ENCODE measurements at places on chromosomes 3 and 15.

DNA sequence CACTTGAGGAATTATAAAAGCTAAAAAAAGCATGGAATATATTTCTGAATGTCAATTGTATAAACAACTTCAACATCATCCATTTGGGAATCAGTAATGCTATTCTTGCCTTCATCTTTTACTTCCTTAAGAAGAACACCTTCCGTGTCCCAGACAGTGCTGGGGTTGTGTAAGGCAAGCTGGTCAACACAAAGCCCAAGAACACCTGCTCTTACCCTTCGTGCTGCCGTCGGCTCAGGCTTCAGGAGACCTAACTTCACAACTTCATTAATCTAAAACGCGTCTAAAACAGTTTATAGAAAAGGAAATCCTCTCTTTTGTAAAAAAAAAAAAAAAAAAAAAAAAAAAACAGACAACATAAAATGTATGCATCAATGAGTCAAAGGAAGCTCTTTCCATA lies 81.3 kb downstream of the ABI3BP start:
- no peak for DNase-seq

DNA sequence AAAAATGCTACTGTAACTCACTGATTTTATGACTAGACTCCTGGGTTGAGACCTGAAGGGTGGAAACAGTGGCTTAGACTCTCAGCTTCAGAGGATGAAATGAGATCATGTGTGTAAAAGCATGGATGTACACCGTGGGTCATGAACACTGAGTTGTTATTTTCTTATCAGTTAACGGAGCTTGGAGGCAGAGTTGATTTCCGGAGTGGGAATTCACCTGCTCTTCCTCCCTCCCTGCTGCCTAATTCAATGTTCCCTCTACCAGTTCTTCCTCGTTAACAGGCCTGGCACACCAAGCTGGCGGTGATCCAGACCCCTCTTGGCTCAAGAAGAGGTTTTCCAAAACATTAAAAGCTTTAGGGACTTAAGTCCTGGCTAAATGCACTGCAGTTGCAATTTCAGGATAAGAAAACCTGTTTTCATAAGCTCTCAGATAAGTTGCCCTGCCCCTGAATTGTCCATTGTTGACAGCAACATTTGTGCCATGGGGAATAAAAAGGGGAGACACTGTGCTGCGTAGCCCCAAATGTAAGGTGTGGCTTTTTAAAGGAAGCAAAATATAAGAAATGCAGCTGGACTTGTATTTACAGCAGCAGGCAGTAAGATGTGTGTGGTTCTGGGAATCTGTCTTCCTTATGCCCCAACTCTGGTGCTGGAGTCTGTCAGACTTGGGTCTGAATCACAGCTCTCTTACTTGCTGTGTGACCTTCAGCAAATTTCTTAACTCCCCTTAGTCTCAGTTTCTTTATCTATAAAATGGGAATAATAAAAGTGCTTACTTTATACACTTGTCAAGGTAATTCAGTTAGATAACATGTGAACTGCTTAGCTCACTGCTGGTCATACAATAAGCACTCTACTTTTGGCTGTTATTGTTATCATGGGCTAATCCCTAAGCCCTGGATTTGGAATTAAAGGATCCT lies 9.9 kb downstream of the PDIA5 start:
- DNase-seq = no peak

GRCh38 chr3:49359623-49360022 lies 1.5 kb upstream of the GPX1 start:
- DNase-seq = no peak

DNA sequence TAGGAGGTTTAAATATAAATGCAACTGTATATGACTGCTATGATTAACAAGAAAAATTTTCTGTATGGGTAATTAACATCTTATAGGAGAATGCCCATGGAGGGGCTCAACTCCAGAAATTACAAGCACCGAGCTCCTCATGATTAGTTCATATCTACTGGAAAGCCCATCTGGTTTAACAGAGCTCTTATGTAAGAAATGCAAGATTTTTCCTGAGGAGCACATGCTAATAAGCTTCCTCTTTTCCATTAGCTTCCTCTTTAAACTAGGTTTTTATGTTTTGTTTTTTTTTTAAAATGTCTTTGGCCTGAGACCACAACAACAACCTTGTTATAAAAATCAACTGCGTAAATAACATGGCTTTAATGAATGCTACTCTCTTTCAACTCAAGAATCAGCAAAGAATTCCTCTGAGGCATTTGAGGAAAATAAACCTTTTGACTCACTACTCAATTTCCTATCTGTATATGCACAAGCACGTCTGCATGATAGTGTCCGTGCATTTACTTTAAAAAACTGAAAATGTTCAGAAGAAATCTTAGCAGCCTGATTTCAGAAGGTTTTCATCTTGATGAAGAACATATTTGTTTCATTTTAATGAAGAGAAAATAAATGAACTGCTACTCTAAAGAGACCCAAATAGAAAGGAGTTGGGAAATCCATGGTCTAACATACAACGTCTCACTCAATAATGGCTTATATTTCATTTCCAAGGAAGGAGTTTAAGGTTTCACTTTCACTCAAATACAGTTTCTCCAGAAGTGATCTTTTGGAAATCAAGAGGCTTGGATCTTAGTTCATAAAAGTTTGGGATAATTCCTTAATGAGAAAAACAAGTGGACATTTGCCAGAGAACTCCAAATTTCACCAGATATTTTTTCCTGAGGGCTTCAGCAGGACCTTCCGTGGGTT lies 180.8 kb downstream of the KCNAB1 start:
- no peak for DNase-seq

DNA sequence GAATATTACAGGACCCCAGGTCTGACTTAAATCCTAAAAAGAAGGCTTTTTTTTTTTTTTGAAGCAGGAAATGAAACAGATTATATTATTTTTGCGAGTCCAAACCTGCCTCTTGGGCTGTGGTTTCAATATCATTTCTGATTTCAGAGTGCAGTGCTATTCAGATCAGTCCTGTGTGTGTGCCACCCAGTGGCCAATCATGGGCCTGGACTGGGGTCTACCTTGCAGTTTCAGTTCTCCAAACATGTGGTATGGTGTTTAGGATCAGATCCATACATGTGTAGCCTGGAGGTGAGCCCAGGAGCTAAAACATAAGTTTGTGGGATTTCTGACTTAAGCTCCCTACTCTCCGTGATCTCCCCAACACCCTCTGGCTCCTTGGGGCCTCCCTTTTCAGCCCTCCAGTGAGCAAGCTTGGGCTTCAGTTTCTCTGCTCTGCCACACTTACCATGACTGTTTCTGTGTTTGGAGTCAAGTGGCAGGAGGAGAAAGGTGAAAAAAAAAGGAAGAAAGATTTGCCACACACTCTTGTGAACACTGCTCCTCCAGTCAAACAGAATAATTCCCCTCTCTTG lies 12.1 kb upstream of the THSD4 start:
- peak; percentile 9 for DNase-seq

DNA sequence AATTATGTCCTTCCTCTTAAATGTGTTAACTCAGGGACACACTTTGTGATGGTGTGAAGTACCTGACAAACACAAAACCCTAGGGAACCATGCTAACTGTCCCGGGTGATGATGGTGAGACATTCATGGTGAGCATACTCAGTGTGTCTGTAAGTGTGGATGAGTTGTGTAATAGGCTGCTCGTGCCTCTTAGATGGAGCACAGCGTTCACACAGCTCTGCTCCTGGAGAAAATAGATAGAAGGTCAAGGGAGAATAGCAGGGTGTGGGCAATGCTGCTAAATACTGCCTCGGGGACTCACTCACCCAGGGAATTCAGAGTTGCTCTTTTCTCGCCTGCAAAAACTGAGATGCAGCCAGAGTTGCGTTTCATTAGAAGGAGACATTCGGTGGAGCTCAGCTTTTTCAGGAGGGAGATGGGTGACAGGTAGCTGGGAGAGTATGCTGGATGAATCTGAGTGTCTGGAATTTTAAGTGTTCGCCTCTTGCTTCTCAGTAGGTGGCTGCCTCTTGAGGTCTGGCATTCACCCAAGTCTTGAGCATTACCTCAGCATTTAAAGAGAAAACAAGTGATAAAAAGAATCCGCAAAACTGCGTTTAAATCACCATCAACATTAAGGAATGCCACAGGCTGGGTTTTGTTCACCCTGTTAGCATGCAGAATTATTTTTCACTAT lies 813.2 kb downstream of the AGBL1 start:
- no peak for DNase-seq

DNA sequence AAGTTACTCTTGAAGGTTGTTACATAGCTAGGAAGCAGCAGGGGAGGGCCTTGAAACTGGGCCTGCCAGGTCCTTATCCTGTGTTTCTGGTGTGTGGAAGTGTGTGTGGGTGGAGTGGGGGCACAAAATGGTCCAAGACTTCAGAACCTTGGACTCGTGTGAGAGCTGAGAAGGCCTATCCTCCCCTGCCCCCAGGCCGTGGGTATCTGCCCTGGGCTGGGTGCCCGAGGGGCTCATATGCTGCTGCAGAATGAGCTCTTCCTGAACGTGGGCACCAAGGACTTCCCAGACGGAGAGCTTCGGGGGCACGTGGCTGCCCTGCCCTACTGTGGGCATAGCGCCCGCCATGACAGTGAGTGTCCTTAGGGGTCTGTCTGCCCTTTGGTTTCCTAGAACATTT lies 4.5 kb downstream of the CHRD start:
- DNase-seq = no peak

GRCh38 chr3:32841867-32842470 lies 24.2 kb downstream of the TRIM71 start:
- no peak for DNase-seq

GRCh38 chr15:90049666-90050604 lies 48.8 kb downstream of the ZNF710 start:
- no peak for DNase-seq

DNA sequence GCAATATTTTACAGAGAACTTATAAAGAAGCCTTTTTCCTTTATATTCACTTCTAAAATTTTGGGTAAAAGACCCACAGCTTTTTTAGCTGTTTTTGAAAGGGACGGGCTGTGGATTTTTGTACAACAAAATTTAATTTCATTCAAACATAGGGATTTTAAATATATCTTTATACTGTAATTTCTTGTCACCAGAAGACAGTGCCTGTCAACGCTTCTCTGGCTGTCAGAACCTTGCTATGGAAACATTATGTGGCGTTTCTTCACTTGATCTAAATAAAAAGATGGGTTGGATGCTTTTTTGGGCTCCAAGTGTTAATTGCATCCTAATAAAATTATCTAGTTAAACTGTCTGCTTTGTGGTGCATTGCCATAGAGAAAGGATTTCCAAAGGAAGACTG lies 635.6 kb upstream of the ALCAM start:
- no peak for DNase-seq

DNA sequence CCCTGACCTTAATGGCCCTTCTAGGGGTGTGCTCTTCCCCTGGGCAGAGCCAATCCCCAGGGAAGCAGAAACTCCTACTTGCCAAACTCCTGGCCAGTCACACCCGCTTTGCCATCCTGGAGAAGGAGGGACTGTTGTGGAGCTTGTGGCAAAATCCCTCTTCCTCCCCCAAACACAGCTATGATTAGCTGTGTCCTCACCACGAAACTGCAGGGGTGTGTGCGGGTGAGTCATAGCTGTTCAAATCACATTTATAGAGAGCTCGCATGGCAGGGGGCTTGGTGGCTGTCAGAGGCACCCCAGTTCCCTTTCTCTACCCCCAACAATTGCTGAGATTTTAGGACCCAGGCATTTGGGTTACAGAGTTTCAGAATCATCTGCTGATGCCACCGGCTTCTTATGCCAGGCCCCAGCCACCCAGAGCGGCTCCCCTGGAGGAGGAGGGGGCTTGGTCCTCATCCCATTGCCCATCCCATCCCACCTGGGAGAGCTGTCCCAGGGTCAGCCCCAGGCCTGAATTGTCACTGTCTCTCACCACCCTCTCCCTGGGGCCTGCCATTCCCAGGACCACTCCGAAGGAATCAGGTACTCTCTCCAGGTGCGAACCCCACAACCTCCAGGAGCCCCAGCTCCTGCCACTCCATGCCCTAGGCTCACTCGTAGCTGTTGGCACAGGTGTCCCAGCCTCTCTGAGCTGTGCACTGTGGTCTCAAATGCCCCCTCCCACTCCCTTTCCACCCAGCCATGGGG lies 28.8 kb upstream of the MAGEF1 start:
- DNase-seq = no peak

GRCh38 chr3:19644405-19644804 lies 289.6 kb downstream of the EFHB start:
- no peak for DNase-seq

DNA sequence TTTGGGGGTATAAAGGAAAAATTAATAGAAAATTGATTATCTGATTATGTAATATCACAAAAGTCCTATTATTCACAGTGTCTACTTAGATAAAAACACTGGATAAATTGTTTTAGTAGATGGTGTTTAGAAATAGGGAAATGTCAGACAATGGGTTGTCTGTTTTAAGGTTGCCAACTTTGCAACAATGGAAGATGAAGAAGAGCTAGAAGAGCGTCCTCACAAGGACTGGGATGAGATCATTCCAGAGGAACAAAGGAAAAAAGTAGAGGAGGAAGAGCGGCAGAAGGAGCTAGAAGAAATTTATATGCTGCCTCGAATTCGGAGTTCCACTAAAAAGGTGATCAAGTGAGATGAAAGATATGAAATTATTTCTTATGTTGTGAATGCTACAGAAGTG lies 84.0 kb downstream of the CHD2 start:
- no peak for DNase-seq

GRCh38 chr3:177013681-177014280 lies 183.5 kb downstream of the TBL1XR1 start:
- DNase-seq = no peak

DNA sequence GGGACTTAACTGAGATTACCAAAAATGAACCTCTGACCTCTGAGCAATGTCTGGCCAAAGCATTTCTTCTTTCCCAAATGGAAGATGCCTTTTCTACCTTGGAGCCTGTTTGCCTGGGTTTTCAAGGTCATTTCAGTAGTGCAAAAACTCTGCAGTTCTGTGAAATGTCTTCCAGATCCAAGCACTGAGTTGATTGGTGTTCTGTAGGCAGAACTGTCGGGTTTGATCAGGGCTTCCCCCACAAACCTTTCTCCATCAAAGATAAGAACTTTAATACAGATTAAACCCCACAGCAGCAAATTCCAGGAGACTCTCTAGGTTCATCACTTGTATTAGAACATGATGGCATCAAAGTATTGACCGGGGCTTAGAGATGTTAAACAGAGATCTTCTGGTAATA lies 192.7 kb upstream of the TOPAZ1 start:
- DNase-seq = no peak

GRCh38 chr3:194732617-194733016 lies 46.9 kb downstream of the FAM43A start:
- DNase-seq = no peak
